ENCODE measurements at places on chromosomes 6 and 20.

GRCh38 chr6:74925683-74926082 is 280.2 kb downstream of the COL12A1 start:
- DNase-seq: no peak

- DNase-seq: no peak
These were observed 22.2 kb upstream of the GABRR1 start for GRCh38 chr6:89239338-89239737.

- DNase-seq: peak; percentile 76
These were observed 2.2 kb downstream of the PIM1 start for GRCh38 chr6:37171970-37172812.

DNA sequence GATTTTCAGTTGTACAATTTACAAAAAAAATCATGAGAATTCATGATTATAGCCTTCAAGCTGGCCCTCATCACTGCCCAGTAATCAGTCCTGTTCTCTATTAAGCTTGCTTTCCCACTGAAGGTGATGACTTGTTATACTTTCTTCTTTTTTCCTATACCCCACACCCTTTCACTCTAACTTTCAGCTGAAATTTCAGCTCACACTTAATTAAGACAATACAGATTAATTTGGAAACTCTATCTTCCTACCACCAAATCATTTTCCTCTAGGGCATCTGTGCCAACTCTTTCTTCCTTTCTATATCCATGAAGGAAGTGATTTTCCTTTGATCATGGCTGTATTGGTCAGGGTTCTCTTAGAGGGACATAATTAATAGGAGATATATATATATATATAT is 449.9 kb downstream of the CD109 start:
- DNase-seq: no peak

DNA sequence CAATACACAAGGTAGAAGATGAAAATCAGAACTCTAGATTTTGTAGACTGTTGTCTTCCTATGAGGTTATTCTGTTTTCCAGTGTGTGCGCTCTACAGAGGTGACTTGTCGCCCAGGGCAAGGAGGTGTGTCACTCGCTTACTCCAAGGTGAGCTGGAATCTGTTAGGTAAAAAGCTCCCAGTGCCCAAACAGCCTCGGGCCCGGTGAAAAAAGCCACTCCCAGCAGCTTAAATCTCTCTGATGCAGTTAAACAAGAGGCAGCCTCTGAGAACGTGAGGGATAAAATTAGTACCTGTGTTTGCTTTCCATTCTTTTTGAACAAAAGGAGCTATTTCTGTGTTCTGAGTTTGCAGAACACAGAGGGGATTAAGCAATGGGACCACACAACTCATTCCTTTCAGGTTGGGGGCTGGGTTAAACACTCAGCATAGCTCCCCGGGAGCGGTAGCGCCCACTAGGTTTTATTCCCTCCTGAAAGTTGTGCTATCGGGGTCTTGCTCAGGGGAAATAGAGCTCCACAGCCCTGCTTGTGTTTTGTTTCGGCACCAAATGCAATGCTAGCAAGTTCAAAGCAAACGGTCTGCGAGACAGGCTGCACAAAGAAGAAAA is 181.2 kb downstream of the FOXA2 start:
- DNase-seq: no peak

DNA sequence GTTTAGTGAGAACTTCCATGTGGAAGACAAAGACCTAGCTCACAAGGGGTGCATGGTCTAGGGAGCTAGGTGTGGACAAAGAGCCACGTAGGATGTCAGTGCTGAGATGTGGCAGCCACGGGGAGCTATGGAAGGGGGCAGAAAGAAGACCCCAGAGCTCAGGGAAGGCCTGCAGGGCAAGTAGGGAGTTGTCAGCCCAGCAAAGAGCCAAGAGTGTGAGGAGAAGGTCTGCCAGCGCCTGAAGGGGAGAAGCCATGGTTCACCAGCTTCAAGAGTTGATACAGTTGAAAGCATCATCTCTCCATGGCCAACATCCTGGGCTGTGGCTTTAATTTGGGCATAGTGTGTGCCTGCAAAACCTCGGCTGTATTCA is 95.6 kb downstream of the CDH26 start:
- DNase-seq: no peak

GRCh38 chr6:143569040-143569439 is 57.5 kb upstream of the FUCA2 start:
- DNase-seq: no peak

GRCh38 chr6:143401068-143401446 is 49.4 kb downstream of the ADAT2 start:
- DNase-seq: no peak

DNA sequence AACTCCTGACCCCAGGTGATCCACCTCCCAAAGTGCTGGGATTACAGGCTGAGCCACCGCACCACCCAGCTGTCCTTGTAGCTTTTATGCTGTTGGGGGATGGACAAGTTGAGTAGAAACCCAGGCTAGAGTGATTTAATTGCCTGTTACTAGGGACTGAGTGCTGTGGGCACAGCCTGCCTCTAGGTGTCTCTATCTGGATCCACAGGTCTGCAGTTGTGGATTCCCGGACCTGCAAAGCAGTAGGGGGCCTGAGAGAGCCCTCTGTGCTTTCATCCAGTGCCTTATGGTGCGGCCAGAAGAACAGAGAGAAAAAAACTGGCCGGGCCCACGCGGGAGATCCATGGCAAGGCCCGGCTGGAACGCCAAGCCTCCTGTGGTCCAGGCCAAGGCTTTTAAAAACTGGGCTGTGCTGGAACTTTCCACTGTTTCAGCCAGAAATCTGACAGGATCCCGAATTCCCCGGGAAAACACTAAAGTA is 5.2 kb downstream of the SIRPA start:
- DNase-seq: no peak

GRCh38 chr6:43260791-43261190 is 17.5 kb downstream of the TTBK1 start:
- DNase-seq: no peak

All from T-helper 1 cell (primary cell).